Inflammatory macrophage treated with lipopolysaccharide for 1 hour (primary cell): ENCODE measurements at places on chromosomes 2 and 18.

- no peak for DNase-seq
Measured at GRCh38 chr2:189116979-189117378, 62.6 kb downstream of the COL5A2 start.

- no peak for DNase-seq
Measured at GRCh38 chr2:96354492-96354891, 18.9 kb downstream of the NCAPH start.

DNA sequence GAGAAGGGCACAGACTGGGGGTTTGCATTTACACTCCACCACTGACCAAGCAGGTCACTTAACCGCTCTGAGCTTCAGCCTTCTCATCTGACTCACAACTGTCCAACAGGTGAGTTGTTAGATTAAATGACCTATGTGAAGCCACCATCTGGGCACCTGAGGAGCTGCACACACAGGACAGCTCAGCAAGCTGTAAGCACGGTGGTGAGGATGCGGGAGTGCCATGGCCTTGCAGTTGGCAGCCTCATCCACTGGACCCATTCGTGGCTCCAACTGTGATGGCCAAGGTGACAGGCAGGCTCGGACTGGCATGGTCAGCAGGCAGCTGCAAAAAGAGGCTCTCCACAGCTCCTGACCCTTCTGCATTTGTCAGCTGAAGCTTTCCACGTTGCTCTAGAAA is 23.3 kb upstream of the AMMECR1L start:
- DNase-seq = no peak

DNA sequence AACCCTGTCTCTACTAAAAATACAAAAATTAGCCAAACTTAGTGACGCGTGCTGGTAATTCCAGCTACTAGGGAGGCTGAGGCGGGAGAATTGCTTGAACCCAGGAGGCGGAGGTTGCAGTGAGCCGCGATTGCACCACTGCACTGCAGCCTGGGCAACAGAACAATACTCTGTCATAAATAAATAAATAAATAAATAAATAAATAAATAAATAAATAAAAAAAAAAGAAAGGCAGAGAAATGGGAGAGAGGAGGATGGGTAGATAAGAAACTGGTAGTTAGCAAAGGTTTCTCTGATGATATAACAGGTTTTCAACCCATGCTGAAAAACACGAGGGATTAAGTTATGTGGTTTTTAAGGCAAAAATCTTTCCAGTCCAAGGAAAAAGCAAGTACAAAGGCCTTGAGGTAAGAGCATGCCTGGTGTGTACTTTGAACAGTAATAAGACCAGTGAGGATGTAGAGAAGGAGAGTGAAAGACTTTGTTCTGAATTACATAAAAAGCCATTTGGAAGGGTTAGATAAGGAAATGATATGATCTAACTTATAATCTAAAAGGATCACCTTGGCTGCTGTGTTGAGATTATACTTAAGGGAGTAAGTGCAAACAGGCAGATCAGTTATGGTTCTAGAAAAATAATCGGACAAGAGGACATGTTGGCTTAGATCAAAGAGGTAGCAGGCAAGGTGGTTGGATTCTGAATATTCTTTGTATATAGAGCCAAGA is 159.3 kb downstream of the PTH2R start:
- no peak for DNase-seq

DNA sequence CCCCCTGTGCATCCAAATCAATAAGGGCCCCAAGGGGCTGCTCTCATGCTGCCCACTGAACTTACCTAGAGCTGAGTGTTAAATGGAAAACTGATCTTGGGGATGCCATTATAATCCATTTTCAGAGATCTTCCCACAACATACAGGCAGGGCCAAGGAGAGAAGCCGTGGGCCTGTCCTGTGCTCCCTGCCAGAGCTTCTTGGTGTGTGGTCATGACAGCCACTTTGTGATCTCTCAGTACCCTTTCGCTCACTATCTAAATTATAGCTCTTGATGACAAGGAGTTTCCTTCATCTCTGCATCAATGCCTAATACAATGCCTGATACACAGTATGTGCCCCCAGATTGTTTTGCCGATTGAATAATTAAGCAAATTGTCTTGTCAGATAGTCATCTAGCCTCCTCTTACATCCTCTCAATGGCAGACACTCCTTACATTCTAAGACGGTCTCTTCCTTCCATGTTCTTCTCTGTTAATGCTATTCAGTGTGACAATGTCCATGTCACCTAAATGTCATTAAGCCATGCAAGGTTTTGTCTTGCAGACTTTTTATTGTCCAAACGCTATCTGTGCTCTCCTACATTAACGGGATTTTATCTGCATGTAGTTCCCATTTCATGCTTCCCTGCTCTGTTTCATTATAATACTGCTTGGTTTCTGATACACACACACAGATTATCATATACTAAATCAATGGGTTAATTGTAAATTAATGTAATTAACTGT is 5.9 kb downstream of the CSRNP3 start:
- DNase-seq = no peak
